ENCODE measurements at places on chromosomes 1 and 21.
A peak's percentile ranks its signal among the peaks of the same experiment; 100 is the strongest.

DNA sequence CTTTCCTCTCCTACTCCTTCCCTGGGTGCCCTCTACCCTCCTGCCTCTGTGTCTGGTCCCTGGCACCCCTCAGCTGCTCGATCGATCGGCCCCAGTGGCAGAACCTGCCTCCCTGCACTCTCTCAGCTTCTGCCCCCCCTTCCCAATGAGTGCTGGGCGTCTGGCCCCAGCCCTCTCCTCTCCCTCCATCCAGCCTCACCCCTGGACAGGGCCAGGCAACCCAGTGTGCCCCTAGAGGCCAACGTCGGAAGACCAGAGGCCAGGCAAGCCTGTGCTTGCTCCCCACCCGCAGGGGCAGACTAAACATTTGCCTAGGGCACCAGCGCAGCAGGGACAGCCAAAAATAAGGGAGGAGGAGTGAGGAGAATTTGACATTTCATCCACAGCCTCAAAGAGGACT lies 43.5 kb downstream of the LGR6 start:
- DNase-seq: no peak

DNA sequence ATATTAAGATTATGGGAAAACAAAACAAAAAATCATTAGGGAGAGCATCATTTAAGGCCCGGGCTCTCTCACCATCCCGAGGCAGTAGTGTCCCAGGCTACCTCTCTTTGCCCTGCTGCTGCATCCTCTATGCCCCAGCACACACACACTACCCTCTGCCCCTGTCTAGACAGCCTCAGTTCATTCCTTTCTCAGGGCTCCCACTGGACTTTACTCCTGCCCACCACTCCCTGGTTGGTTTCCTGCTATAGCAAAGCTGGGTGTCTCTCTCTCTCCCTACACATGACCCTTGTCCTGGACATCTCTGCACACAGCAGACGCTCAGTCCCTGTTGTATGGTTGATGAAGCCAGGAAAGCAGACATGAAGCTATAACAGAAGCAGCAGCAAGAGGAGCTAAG lies 30.7 kb downstream of the GNG12 start:
- DNase-seq: no peak

GRCh38 chr1:192689459-192689858 lies 53.5 kb downstream of the RGS13 start:
- no peak for DNase-seq

DNA sequence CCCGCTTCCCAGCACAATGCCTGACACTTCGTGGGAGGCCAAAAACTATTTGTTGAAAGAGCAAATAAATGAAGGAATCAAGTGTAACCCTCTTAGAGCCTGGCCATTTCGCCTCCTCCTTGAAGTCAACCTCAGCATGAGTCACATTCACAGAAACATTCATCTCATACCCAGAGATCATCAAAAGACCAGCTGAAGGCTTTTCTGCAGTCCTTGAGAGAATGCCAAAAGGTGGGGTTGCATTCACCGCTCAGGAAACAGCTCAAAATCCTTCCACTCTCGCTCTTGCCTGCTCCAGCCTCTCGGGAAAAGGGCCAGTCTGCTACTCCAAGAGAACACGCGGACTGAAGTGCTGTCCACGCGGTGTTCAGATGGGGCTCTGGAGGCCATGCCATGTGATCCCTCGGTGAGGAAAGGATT lies 90.0 kb downstream of the VWA5B1 start:
- DNase-seq: no peak

GRCh38 chr1:47895279-47896125 lies 101.7 kb downstream of the TRABD2B start:
- DNase-seq: no peak

DNA sequence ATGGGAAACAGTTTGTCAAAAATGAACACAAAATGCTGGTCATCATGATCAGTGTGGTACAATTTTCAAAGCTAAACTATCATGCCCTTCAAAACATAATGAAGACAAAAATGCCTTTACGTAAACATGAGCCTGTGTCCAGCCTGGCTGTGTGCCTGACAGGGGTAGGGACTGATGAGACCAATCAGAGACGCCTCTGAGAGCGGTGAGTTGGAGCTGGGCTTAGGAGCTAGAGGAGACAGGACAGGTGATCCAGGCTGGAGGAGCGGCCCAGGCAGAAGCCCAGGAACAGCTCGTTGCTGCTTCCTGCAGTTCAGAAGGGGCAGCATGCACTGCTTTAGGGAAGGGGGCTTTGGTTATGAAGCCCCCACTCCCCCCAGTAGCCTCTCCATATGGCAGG lies 70.0 kb downstream of the ARHGEF10L start:
- no peak for DNase-seq

- no peak for DNase-seq
These were observed 229.2 kb upstream of the CAMK1G start for GRCh38 chr1:209354111-209354839.

- DNase-seq: no peak
These were observed 5.1 kb downstream of the ABCG1 start for GRCh38 chr21:42223826-42224575.

- DNase-seq: no peak
These were observed 971 bp upstream of the RNF2 start for GRCh38 chr1:185044387-185044786.

DNA sequence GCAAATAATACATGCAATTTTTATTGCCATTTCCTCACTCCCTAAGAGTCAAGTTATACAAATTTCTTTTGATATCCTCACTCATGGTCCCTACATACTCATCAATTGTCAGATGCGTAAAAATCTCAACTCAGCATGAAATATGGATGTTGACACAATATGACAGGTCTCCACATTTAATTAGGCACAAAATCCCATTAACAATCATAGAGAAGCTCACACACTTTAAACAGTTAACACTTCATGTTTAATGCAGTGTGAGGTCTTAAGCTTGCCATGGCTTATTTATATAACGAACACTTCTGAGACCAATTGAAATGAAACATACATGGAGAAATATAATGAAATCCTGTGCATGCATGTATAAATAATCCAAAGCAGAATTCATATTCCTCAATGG lies 58.6 kb downstream of the GREM2 start:
- no peak for DNase-seq

GRCh38 chr1:99173900-99174299 lies 90.4 kb upstream of the PLPPR4 start:
- no peak for DNase-seq

- no peak for DNase-seq
These were observed 19.4 kb downstream of the PEA15 start for GRCh38 chr1:160224606-160225005.

- no peak for DNase-seq
These were observed 1.4 kb downstream of the TRAPPC10 start for GRCh38 chr21:44013380-44014088.

GRCh38 chr1:169207797-169208520 lies 101.5 kb downstream of the ATP1B1 start:
- DNase-seq: no peak

DNA sequence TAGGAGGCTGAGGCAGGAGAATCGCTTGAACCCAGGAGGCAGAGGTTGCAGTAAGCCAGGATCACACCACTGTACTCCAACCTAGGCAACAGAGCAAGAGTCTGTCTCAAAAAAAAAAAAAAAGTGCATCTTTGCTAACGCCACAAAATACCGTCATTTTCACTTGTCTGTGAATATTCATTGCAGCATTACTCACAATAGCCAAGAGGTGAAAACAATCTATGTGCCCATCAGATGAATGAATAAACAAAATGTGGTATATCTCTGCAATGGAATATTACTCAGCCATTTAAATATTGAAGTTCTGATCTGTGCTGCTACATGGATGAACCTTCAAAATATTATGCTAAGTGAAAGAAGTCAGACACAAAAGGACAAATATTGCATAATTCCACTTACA lies 7.9 kb upstream of the TIAM1 start:
- no peak for DNase-seq

- DNase-seq: no peak
These were observed 1.9 kb downstream of the KLF17 start for GRCh38 chr1:44120398-44120949.

DNA sequence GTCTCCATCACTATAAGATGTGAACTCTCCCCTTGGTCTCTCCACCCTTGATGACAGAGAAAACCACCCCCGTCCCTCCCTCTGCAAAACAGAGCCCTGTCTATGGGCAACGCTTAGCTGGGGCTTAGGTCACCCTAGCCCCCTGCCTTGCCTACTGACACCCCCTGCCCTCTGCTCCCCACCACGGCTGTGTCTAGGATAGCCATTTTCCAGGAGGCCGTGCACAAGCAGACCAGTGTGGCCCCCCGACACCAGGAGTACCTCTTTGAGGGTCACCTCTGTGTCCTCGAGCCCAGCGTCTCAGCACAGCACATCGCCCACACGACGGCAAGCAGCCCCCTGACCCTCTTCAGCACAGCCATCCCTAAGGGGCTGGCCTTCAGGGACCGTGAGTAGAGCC lies 8.5 kb downstream of the IKBKE start:
- DNase-seq: no peak

DNA sequence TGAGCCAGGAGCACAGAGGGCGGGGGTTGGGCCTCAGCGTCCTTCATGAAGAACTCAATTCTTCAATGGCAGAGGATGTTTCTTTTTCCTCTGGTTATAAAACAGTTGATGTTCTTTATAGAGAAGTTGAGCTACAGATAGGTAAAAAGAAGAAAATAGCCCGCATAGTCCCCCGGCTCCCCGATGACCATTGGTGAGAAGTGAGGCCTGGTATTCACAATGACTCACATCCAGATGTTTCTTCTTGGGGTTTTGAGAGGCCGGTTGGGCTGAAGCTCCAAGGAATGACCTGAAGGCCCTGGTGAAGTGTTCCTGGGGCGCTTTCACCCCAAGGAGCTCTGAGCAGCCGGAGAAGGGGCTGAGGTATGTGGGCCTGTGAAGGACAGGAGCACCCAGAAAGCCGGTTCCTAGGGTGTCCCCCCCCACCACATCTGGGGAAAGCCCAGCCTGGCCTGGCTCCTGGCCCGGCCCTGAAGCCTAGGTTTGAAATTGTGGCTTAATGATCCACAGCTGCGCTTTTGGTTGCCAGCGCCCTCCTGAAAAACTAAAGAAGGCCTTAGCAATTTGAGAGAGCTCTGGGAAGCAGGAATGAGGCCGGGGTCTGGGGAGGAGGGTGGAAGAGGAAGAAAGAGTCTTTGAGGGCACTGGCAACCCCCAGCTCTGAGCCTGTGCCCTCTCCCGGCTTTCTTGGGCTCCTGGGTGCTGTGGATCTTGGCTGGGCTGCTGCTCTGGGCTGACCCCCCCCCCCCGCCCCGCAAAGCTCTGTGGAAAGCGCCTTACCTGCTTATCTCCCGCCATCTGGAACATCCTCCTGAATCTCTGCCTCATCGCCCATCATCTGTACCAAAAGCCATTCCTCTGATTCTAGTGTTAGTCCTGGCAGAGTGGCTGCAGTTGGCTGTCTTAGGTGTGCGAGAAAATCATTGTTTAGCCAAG lies 444.7 kb downstream of the CAMTA1 start:
- DNase-seq: no peak

GRCh38 chr1:63794939-63795378 lies 21.1 kb downstream of the ROR1 start:
- no peak for DNase-seq

GRCh38 chr1:209102120-209102519 lies 481.4 kb upstream of the CAMK1G start:
- no peak for DNase-seq

GRCh38 chr1:213014642-213015041 lies 1.0 kb downstream of the ANGEL2 start:
- no peak for DNase-seq

- DNase-seq: no peak
These were observed 110.9 kb downstream of the ESRRG start for GRCh38 chr1:216612291-216612690.

GRCh38 chr1:19775317-19775716 lies 24.4 kb downstream of the TMCO4 start:
- no peak for DNase-seq

DNA sequence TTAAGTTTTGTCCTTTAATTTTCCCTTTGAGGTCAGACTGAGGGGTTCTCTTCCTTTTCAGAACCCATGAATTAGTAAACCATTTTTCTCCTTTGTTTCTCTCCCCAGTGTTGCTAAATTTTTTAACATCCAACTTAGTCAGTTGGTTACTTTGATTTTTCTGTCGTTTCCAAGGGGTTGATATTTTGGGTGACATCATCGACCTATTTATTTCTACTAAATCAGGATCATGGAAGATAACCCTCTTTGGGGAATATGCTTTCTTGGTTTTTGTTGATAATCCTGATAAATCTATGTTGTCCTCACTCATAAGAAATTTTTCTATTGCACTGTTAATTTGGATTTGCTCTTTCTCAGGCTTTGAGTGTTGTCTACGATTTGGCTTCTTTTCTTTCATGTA lies 40.9 kb downstream of the LRRC53 start:
- no peak for DNase-seq

DNA sequence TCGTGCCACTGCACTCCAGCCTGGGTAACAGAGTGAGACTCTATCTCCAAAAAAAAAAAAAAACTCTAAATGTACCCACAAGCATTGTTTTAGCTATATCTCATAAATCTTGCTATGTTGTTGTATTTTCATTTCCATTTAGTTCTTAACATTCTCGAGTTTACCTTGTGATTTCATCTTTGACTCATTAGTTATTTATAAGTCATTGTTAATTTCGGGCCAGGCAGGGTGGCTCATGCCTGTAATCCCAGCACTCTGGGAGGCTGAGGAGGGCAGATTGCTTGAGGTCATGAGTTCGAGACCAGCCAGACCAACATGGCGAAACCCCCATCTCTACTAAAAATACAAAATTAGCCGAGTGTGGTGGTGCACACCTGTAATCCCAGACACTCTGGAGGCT lies 11.7 kb downstream of the HES2 start:
- no peak for DNase-seq

- no peak for DNase-seq
These were observed 318.7 kb upstream of the SPAG17 start for GRCh38 chr1:118503752-118504151.

- DNase-seq: peak; percentile 17
These were observed 46.6 kb downstream of the PACC1 start for GRCh38 chr1:212368073-212368484.

- no peak for DNase-seq
These were observed 33.5 kb downstream of the ASH1L start for GRCh38 chr1:155529109-155529508.

GRCh38 chr1:28365864-28366263 lies 3.7 kb upstream of the PHACTR4 start:
- DNase-seq: no peak

GRCh38 chr1:25590096-25590824 lies 26.3 kb upstream of the MAN1C1 start:
- DNase-seq: no peak

- no peak for DNase-seq
These were observed 23.9 kb upstream of the RPTN start for GRCh38 chr1:152182944-152183361.

GRCh38 chr1:198977909-198978308 lies 339.1 kb downstream of the PTPRC start:
- no peak for DNase-seq

GRCh38 chr21:35284199-35284598 lies 235.1 kb upstream of the RUNX1 start:
- DNase-seq: no peak

- no peak for DNase-seq
These were observed 978.7 kb downstream of the MRPL39 start for GRCh38 chr21:24628536-24628935.

GRCh38 chr1:55210990-55211801 lies 4.0 kb downstream of the USP24 start:
- no peak for DNase-seq

GRCh38 chr1:14974361-14974760 lies 179.2 kb upstream of the TMEM51 start:
- no peak for DNase-seq

GRCh38 chr1:152227310-152227928 lies 3.4 kb upstream of the HRNR start:
- no peak for DNase-seq

All from activated CD8-positive, alpha-beta memory T cell treated with anti-CD3 and anti-CD28 coated beads for 4 hours (primary cell).